ENCODE measurements at places on chromosomes 2 and 18.

GRCh38 chr18:21183670-21184069 lies 58.4 kb upstream of the GREB1L start:
- no peak for DNase-seq

DNA sequence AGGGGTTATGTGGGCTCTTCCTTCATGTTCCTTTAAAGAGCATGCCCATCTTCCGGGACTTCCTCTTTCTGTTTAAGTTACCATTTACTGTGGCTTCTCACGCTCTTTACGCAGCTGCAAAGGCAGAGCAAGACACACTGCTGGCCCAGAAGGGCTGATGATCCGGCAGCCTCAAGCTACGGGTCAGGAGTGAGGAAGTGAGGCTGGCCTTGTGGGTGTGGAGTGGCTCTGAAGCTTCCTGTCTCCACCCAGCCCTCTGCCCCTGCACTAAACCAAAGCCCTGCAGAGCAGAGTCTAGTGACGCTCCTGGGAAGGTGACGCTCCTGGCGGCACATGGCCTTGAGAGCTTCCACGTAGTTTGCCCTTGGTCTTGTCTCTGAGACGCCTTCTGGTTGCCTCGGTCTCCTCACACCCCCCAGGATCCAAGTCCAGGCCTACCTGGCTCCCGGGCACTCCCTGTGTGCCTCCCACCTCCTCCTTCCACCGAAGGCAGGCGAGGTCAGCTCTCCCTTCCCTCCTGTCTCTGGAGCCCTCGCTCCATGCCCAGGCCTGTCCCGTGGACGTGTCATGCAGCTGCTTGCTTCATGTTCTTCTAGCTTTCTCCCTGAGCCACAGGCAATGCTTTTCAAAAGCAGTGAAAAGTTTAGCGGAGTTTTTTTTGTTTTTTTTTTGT lies 50.3 kb downstream of the ARL4C start:
- peak; percentile 49 for DNase-seq

DNA sequence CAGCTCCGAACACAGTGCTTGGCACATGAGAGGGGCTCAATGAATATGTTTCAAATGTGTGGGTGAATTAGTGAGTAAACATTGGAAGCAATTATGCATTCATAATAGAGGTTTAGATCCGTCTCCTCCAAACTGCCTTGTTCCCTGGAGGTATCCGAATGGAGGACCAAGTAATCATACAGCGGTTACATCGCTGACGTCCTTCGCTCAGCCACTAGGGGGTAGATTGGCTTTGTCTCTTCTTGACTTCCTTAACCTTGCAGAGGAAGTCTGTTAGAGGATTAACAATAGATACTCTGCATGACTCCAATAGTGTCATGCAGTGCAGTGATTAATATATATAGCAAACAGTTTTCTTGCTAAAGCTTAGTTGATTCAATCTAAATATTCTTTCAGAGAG lies 517.0 kb downstream of the PTPRM start:
- DNase-seq, result no peak

GRCh38 chr2:43718530-43719124 lies 42.4 kb upstream of the C1GALT1C1L start:
- DNase-seq, result no peak

- no peak for DNase-seq
Measured at GRCh38 chr2:214542866-214543265, 132.0 kb downstream of the VWC2L start.
